ENCODE measurements at places on chromosomes 5 and 9.

GRCh38 chr5:61076626-61077025 lies 85.6 kb downstream of the SMIM15 start:
- no peak for DNase-seq

- DNase-seq = no peak
Observed at GRCh38 chr5:133757396-133757945, 145.1 kb upstream of the FSTL4 start.

DNA sequence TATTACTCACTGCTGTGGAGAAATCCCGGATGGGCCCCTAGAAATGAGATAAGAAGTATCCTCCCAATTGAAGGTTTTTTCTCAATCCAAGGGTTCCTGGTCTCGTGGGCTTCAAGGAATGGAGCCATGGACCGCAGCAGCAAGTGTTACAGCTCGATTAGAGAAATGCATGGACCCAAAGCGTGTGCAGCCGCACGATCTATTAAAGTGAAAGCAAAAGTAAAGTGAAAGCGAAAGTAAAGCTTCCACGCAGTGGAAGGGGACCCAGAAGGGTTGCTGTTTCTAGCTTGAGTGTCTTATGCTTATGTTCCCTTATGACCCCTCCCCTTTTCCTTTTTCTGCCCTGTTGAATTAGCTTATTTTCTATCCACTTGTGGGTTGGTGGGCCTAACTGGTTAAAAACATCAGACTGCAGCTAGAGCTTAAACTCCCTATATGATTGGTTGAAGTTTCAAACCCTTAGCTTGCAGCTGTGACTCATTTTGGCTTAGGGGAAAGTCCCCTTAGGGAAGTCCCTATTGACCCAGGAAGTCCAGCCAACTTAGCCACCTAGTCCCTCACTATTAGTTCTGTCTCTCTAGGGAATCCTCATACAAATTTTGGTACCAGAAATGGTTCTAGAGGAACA lies 1111.8 kb downstream of the TAF11L14 start:
- peak; percentile 15 for DNase-seq

DNA sequence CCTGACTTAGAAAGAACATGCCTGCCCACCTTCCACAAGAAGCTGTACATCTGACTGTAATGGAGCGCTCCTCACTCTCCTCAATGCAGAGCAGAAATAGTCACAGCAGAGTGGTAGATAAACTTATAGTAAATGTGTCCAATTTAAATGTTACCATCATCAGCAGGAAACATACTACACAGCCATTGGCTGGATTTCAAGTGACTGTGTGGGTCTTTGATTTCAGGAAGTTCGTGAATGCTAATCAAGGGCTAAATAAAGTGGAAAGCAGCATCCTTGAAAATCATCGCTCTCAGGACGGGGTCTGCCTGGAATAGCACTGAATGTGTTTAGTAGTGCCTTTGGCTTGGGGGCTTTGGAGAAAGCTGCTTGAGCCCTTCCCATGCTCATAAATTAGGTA lies 32.4 kb upstream of the CRHBP start:
- no peak for DNase-seq

DNA sequence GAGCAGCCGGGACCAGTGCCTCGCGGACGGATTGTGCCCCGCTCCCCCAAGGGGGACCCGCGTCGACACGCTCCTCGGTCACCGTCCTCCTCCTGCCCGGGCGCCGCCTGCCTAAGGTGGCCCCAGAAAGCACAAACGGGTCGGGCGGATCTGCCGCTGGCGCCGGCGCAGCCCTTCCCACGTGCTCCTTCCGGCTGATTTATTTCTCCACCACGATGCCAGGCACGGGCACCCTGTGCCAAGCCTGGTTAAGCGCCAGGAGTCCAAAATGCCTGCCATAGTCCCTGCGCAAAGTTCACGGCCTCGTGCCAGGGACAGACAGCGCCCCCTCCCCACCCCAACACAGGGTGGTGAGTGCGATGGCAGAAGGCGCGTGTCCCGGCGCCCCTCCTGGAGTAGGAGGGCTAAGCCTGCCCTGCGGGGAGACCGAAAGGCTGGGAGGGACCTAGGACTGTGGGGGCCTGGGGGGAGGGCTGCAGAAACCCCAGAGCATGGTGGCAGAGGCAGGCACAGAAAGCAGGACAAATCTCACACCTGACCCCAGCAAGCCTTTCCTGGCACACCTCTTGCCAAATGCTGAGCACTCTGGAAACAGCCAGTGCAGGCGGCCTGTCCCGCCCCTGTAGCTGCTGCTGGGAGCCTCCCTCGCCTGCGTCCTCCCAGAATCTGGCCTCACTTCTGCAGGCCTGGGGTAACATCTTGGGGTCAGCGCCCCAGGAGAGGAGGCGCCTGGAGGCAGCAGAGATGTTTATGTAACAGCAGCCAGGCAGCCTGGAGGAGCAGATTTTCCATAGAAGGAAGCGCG lies 1.1 kb upstream of the NOTCH1 start:
- no peak for DNase-seq

DNA sequence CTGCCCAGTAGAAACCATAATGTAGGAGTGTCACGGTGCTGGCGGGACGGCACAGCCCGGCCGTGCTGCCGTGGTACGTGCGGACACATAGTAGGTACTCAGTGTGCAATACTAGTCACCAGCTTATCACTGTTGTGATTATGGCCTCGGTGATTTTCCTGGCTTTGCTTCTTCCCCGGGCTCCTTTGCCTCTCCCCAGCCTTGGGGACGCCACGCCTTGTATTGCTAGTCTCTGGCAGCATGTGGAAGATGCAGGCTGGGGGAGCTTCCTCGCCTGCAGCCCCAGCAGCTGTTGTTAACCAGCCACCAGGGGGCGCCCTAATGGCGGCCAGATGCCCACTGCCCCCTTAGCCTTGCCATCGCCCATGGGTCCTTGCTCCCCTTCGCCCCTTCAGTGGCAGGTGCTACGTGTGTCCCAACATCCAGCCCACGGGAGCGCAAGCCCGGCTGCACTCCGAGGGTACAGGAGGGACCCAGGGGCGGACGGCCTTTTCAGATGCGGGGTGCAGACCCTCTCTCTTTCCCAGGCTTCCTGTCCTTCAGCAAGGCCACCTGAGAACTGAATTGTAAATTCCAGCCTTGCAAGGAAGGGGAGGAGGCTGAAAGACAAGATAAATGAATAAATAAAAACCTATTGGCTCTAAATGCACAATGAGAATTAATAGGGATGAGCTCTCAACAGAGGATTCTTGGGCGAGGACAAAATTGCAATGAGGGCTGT lies 8.0 kb downstream of the NTNG2 start:
- peak; percentile 8 for DNase-seq

DNA sequence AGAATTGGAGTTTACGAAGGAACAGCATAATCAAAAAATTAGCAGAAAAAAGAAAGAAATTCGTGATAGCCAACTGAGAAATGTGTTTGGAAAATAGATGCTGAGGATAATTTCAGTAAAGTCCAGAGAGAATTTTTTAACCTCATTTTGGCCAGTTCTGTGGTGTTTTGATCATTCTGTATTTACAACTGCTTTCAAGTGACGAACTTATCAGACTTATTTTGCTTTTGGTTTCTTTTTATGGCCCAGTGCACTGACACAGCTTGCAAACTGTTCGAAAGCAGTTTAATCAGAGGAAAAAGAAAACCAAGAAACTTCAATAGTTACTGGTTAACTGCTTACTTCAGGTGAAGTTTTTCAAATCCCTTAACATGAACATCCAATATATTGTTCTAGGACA lies 1.9 kb downstream of the SDHA start:
- DNase-seq = peak; percentile 40

DNA sequence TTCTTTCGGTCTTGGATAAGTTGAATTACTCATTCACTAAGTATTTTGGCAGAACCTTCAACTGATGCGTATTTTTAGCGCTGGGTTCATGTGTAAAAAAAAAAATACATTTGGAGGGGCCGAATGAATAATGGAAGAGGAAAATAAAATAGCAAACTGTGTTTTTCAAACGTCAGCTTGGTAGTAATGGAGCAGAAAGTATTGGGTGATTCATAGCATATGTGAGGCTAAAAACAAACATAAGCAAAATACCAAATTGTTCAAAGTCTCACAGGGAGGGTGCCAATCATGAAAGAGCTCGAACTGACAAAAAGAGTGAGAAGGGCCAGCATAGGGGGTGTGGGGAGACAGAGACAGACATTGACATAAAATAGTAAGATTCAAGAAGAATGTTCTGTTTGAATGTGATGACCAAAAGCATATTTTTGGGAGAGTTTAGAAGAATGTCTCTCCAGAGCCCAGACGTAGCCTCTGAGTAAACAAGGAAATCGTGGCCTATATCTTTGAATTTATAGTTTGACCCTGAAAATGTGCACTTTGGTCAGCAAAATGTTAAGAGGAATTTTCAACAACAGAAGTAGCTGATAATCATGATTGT lies 174.9 kb upstream of the HMHB1 start:
- no peak for DNase-seq

GRCh38 chr5:4777435-4777834 lies 362.7 kb upstream of the ADAMTS16 start:
- no peak for DNase-seq

GRCh38 chr9:115104908-115105307 lies 13.0 kb downstream of the TNC start:
- DNase-seq = no peak

- no peak for DNase-seq
Observed at GRCh38 chr5:55601628-55602027, 66.9 kb upstream of the PLPP1 start.

- peak; percentile 54 for DNase-seq
Observed at GRCh38 chr5:128085413-128085812, 1.8 kb downstream of the SLC12A2 start.

DNA sequence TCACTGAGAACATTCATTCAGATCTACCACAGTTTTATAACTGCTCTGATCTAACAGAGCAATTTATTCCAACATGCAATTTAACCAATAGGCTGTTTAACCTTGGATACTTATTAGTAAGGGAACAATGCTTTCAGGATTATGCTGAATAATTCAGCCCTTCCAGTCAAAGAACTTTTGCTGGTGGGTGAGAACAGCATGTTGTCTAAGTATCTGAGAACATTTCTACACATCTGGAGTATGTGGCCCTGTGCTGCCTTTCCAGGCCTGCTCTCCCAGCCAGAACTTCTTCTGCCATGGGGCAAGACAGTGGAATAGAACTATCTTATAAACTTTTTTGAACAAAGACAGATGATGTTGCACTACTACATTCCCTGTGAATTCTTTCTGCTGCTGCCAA lies 55.8 kb downstream of the NFIB start:
- DNase-seq = peak; percentile 63

- peak; percentile 88 for DNase-seq
Observed at GRCh38 chr9:85431339-85432102, 310.2 kb downstream of the AGTPBP1 start.

- no peak for DNase-seq
Observed at GRCh38 chr5:36685631-36686288, 79.4 kb downstream of the SLC1A3 start.

DNA sequence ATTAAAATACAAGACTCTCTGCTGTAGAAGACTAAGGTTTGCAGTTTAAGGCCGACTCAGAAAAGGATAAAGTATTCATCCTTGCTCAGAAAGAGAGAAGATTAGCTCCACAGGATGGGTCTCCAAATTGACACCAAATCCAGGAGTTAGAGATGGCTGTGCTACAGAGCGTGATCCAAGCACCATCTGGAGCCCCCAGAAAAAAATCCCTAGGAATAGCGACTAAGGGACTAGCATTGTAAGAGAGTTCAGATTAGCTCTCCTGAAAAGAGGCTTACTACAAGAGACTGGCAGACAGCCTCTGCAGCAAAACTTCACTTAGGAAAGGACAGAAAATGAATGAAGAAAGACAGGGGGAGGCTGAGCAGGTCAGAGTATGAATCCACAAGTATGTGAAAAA lies 3.7 kb downstream of the SIL1 start:
- DNase-seq = no peak

DNA sequence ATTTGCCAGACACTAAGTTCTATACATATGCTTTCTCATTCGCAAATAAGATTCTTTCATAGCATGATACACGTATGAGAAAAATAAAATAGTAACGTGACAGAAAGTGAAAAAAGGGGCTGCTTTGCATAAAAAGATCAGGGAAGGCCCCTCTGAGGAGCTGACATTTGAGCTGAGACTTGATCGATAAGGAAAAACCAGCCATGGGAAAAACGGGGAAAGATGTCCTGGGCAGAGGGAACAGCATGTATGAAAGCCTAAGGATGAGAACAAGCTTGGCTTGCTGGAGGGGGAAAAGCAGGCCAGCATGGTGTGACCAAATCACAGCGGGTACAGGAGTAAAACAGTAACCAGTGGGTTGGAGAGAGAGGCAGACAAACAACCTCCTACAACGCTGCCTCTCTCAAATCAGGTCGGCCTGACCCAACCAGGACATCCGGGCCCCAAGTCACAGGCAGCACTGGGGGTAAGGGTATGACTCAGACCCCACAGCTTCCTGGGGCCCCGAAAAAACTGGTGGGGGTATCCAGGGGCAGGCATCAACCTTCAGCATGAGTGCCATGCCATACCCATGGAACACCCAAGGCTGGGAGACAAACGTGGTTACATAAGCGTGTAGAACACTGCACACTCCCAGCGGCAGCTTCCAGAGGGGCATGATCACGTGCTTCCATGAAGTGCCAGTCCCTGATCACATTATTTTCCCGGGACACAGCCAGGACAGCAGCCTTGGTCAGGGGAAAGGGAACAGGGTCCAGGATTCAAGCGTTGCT lies 2.2 kb downstream of the TNIP1 start:
- peak; percentile 94 for DNase-seq

GRCh38 chr5:107463731-107464130 lies 207.0 kb downstream of the EFNA5 start:
- DNase-seq = peak; percentile 61

DNA sequence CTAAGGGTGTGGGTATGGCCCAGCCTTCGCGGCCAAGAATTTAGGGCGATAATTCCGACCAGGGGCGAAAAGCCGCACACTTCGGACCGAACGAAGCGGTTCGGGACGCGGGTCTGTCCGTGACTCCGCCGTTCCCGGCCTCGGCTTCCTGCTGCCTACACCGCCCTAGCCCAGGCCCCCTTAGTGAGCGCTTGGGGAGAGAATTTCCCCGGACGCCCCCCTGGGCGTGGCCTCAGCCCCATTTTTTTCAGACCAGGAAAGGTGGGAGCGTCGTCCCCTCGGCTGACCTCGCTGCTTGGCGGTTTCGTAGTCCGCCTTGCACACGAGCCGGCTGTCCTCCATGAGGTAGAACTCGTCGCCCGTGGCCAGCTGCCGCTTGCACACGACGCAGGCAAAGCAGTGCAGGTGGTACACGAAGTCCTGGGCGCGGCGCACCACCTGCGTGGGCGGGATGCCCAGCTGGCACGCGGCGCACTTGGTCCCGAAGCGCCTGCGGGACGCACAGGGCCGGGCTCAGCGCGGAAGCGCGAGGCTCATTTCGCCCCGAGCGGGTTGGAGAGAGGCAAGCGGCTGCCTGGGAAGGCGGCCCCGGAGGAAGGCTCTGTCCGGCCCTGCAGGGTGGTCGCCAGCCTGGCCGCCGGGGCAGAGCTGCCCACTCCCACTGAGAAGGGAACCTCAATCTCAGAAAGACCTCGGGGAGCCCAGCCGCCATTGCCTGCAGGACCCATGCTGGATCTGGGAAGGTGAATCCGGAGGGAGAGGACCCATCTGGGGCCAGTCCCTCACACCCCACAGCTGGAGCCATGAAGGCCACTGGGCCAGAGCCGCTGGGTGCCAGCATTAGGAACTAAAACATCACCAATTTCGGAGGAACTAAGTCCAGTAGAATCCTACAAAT lies 5.3 kb downstream of the LHX3 start:
- no peak for DNase-seq

DNA sequence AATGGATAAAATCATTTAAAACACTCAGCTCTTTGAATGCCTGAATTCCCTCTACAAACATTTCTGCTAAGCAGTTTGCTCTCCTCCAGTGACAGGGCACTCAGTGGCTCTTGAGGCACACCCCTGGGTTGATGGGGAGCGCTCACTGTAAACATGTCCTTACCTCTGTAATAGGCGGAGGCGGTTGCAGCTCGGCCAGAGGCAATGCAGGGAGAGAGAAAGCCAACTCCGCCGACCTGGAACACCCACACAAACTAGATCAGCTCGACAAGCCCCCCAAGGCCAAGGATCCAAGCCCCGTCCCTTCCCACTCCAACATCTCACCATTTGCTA lies 329 bp downstream of the CDC23 start:
- peak; percentile 6 for DNase-seq

Data from renal cortical epithelial cell (primary cell).